Fibroblast of the aortic adventitia (primary cell): ENCODE measurements at places on chromosomes 12 and 14.

GRCh38 chr14:50998612-50999011 is 54.3 kb upstream of the PYGL start:
- no peak for DNase-seq

DNA sequence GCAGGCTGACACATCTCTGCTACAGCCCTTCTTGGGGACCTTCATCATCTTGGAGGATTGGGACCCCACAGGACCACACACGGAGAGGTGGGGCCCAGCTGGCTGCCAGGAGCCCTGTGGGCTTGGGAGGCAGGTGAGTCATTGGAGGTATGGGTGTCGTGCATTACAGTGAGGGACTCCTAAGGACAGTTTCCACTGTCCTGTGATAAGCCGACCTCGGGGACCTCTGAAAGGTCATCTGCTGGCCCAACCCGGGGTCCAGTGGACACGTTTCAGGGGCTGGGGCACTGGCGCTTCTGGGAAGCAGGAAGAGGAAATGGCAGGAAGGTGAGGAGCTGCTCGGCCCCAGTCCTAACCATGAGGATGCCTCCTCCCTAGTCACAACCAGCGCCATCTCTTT is 238.0 kb downstream of the BCL11B start:
- no peak for DNase-seq

GRCh38 chr14:52840877-52841276 is 49.5 kb upstream of the GNPNAT1 start:
- peak; percentile 74 for DNase-seq

DNA sequence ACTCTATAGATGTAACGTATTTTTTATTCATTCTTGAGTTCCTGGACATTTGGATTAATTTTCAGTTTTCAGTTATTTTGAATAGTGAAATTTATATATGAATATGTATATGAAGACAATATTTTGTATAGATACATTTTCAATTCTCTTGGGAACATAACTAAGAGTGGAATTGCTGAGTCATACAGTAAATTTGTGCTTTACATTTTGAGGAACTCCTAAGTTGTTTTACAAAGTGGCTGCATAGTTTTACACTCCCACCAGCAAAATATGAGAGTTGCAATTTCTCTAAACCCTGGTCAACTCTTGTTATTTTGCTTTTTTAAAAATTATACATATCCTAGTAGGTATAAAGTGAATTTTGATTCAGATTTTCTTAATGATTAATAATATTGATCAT is 1838.6 kb upstream of the SEL1L start:
- DNase-seq = no peak

- peak; percentile 13 for DNase-seq
Observed at GRCh38 chr14:29028973-29029582, 262.5 kb downstream of the FOXG1 start.

DNA sequence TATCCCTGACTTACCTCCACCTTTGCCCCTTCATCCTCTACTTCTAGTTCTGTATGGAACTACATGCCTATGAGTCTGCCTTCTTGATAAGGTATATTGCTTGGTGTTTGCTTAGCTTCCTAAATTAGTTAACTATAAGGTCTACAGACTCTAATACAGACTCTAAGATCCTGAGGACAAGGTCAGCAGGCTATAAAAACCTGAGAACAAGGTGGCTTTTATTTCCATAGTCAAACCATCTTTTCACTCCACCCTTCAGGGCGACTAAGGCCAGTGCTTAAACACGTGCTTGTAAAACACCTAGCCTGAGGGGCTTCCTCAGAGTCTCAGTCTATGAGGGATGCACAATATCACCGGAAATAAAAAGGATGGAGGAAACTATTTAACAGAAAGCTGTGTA is 36.1 kb upstream of the COL2A1 start:
- no peak for DNase-seq

DNA sequence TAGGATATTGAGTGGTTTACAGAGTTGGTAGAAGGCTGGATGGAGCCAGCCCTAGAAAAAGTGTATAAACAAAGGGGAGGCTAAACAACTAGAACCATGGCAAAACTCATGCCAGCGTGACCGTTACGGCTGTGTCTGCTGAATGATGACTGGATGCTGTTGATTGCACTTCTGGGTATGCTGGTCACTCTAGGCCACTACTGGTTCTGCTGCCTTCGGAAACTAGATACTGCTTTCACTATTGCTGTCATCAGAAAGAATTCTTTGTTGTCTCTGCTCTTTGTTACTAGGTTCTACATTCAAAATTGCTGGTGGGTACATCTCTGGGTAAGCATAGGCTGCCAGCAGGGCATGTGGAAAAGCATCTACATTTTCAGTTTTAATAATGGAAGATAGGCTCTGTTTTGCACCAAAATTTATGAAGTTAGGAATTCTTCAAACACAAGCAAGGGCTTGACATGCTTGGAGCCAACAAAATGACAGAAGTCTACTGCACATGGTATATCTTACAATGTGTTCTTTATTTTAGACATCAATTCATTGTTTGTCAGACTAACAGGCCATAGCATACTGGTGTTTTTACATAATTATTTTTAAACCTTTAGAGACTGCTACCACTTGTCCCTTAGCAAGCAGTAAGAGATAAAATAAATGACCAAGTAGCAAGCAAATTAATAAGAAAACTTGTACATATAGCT is 15.4 kb downstream of the MON2 start:
- no peak for DNase-seq

DNA sequence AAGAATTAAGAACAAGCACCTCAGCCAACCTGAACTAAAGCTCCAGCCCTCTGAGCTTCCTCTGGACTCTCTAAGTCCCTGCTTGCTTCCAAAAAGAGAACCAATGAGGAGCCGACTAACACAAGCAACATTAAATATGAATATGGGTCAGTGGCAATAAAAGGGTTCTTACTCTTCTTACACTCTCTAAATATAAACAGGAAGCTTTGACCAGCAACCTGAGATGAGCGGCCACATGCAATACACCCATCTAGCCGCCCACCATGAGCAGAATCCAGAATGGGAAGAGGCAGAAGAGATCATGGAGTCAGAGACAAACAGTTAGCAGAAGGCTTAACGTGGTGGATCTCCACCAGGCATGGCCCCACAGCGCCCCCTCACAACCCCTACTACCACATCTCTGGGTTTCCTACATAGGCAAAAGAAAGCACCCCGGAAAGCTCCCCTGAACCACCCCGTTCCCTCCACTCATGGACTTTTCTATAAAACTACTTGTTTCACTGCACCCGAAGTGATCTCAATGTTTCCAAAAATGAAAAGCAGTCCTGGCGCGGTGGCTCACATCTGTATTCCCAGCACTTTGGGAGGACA is 59.4 kb downstream of the TTC7B start:
- no peak for DNase-seq

- DNase-seq = no peak
Observed at GRCh38 chr14:103190741-103191140, 67.5 kb downstream of the TNFAIP2 start.

DNA sequence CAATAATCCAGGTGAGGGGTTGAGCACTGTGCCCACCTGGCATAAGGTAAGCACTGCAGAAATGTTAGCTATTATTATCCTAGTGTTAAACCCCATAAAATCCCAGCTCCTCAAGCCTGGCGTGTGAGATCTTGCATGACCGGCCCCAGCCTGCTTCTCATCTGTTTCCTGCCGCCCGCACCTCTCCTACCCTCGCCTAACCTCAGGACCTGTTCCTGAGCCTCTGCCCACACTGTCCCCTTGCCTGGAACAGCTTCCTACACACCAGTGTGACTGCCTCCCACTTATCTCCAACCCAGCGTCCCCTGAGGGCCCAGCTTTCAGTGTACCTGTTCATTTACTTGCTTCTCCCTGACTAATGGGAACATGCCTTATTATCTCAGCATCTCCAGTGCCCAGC is 24.7 kb downstream of the ISCA2 start:
- DNase-seq = no peak

- DNase-seq = peak; percentile 65
Observed at GRCh38 chr14:96442355-96442754, 50.4 kb downstream of the AK7 start.

DNA sequence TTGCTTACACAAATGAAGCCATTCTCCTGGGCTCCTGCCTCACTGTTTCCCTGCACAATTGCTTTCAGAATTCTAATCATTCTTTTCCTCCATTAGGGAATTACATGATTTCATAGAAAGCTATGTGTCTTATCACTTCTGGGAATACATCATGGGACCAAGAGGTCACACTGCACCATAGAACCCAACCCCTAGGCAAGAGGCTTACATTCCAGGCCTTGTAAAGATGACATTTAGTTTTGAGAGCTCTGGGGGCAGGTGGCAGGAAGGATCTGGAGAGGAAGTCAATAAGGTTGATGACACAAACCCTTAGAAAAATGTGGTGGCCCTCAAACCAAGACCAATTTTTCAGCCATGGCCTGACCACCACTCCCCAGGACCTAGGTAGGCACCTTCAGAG is 57.1 kb downstream of the NUAK1 start:
- peak; percentile 70 for DNase-seq

GRCh38 chr12:124725597-124726237 is 137.9 kb downstream of the SCARB1 start:
- DNase-seq = no peak

GRCh38 chr12:96906498-96906848 is 584 bp upstream of the NEDD1 start:
- no peak for DNase-seq

GRCh38 chr14:80957613-80958012 is 2.2 kb downstream of the TSHR start:
- DNase-seq = no peak

DNA sequence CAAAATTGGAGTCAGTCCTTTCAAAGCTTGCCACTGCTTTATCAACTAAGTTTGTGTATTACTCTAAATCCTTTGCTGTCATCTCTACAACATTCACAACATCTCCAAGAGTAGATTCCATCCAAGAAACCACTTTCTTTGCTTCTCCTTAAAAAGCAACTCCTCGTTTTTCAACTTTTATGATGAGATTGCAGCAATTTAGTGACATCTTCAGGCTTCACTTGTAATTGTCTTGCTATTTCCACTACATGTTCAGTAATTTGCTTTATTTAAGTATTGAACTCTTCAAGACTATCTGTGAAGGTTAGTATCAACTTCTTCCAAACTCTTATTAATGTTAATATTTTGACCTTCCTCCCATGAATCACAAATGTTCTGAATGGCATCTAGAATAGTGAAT is 747.9 kb downstream of the TMTC2 start:
- no peak for DNase-seq

DNA sequence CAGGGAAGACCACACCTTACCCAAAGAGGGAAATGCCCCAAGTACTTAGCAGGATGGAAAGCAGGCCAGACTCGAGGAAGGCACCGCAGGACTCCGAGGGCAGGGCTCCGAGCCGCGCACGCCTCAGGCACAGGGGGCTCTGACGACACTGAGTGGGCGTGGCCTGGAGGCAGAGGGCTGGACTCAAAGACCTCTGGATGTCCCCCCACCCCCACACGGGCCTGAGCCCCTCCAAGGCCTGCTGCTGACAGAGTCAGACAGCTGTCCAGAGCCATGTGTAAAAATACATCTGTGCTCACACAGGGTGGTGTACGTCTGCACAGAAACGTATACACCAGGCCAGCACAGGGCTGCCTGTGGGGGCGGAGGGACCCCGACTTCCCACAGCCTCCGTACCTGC is 1.4 kb downstream of the AKT1 start:
- peak; percentile 58 for DNase-seq

- no peak for DNase-seq
Observed at GRCh38 chr14:60974090-60974651, 6.7 kb downstream of the TRMT5 start.

DNA sequence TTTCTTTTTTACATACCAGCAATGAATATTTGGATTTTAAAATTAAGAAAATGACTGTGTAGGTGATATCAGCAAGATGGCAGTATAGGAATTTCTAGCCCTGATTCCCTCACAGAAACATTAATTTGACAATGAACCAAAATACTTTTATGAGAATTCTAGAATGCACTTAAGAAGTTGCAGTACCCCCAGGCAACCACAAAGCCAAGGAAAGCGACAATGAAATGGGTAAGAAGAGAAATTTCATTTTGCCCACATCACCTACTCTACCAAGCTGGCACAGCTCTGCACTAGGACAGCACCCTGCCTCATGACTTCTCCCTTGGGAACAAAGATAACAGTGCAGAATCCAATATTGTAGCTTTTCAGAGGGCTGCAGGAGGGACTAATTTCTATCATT is 6.6 kb downstream of the OR9K2 start:
- DNase-seq = no peak

- no peak for DNase-seq
Observed at GRCh38 chr12:53056296-53056695, 6.4 kb downstream of the TNS2 start.

- peak; percentile 25 for DNase-seq
Observed at GRCh38 chr12:24839268-24839791, 109.6 kb downstream of the BCAT1 start.

- DNase-seq = peak; percentile 51
Observed at GRCh38 chr14:92121207-92121669, 268 bp downstream of the NDUFB1 start.

GRCh38 chr14:72000907-72001306 is 68.7 kb downstream of the RGS6 start:
- DNase-seq = no peak

- DNase-seq = no peak
Observed at GRCh38 chr12:132236129-132236929, 92.1 kb downstream of the NOC4L start.

DNA sequence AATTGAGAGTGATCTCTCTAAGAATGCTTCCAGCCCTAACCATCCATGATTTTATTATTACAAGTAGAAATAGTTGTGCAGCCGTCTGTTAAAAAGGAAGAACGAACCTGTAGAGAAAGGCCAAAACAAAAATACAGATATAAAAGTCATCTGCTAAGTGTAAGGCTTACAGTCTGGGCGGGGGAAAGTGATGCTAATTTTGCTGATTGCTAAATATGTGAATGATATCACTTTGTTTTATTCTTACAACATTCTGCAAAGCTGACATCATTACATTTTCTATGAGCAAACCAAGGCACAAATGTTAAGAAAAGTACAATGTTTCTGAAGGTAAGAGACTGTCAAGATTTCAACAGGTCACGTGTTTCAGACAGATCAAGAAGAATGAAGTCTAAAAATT is 101.5 kb upstream of the RAP1B start:
- no peak for DNase-seq

DNA sequence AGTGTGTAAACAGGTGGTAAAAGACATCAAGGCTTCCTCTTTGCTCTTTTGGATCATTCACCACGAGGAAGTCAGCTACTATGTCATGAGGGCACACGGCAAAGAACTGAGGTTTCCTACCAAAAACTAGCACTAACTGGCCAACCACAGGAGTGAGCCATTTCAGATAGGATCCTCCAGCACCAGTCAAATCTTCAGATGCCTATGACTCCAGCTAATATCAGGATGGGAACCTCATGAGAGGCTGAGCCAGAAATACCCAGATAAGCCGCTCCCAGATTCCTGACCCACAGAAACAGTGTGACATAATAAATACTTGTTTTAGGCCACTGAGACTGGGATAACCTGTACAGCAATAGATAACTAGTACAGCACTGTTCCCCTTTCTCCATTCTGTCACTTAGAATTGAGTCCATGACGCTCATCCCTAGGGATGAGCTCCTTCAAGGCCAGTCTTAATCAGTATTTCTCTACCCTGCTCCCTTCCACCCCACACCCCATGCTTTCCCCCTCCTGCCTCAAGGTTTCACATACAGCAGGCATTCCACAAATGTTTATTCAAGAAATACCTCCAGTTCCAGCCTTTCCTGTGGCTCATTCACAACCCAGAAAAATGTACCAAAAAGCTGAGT is 68.4 kb downstream of the PPM1H start:
- DNase-seq = peak; percentile 79

- no peak for DNase-seq
Observed at GRCh38 chr14:30874999-30875787, 834 bp downstream of the COCH start.
